ENCODE measurements at places on chromosomes 12 and 14.

- no peak for DNase-seq
Measured at GRCh38 chr12:113044516-113044915, 12.0 kb upstream of the DTX1 start.

- no peak for DNase-seq
Measured at GRCh38 chr14:75299059-75299458, 20.4 kb downstream of the FOS start.

DNA sequence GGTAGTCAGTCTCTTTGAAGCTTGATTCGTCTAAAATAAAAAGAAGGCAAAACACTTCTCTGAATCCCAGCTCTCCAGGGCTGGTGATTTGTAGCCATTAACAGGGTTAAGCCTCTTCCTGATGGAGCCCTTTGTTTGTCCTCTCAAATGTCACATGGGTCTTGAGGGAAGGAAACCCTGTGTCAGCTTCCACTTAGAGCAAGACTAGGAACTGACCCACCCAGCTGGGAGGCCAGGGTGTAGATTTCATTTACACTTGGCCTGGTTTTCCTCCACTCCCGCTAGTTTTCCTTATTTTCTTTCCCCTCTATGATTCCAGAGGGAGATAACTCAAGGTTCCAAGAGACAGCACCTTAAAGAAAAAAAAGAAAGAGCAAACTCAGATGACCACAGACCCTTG, 230.5 kb upstream of the EGLN3 start:
- no peak for DNase-seq

GRCh38 chr12:57616383-57617101, 5.3 kb downstream of the ARHGEF25 start:
- DNase-seq = no peak

DNA sequence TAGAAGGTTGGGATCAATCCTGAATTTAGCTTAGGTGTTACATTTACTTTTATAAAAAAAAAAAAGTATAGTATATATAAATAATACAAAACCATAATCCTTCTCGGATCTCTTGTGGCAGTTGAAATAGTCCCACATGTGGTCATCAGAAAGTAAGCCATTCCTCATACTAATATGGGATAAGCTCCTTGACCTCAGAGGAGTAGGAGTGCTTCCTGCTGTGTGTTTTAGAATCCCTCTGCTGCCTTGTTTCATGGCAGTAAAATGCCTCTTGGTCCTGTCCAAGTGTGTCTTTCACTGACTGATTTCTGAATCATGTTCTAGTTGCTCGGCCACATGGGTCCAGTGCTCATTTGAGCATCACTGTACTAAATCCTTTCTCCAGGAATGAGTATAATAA, 117.0 kb downstream of the NTN4 start:
- DNase-seq = no peak

- DNase-seq = no peak
Measured at GRCh38 chr12:78680596-78680995, 184.0 kb upstream of the SYT1 start.

- no peak for DNase-seq
Measured at GRCh38 chr14:89452281-89452680, 35.2 kb upstream of the FOXN3 start.

- DNase-seq = no peak
Measured at GRCh38 chr14:44963044-44963528, 1.1 kb downstream of the TOGARAM1 start.

DNA sequence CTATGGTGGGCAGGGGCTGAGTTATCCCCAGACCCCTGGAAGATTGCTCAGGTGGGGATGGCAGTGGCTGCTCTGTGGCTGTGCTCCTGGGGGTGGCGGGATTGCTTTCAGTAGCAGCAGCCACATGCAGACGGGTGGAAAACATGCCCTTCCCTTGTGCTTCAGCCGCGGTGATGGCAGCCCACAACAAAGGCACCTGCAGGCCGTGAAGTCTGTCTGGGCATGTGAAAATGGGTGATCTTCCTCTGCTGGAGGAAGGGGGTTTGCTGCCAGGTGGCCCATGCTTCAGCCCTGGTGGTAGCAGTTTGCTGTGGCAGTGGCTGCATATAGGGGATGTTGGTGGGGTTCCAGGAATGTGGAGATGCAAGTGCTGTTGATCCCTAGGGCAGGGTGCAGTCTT, 326.2 kb upstream of the RGS6 start:
- no peak for DNase-seq

DNA sequence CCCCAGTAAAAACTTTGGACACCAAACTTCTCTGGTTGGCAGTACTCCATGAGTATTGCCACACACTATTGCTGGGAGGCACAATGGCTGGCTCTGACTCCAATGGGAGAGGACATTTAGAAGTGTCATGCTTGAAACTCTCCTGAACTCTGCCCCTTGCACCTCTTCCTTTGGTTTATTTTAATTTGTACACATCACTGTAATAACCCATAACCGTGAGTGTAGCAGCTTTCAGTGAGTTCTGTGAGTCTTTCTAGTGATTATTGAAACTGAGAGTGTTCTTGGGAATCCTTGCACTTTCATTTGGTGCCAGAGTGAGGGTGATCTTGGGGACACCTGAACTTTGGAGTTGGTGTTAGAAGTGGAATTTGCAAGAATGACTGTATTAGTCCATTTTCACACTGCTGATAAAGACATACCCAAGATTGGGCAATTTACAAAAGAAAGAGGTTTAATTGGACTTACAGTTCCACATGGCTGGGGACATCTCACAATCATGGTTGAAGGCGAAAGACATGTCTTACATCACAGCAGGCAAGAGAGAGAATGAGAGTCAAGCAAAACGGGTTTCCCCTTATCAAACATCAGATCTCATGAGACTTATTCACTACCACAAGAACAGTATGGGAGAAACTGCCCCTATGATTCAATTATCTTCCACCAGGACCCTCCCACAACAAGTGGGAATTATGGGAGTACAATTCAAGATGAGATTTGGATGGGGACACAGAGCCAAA, 41.3 kb upstream of the CEP83 start:
- no peak for DNase-seq

DNA sequence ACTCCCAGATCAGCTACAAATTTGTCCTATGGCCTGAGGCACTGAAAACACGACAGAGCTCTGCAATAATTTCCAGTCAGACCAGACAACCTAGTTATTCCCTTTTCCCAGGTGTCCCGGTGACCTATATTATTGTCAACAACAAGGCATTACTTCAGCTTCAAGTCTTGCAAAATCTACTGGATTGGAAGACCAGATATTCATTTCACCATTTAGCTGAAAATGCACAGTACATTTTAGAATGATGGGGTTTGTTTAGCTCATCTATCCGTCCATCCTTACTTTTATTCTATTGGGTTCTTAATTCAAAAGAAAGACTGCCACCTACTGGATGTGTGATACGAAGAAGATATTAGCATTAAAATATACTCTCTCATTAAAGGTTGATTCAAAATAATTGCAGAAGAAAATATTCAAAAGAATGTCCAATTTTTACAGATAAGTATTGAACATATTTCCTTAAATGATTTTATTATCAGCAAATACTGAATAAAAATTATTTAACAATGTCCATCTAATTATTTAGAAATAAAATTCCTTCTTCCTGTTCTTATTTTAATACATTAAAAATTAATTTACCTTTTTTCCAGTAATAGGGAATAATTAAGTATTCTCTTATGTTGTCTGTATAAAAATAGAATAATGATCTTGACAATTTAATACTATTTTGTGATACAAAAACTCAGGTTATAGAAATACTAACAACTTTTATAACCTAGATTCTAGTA, 244.9 kb upstream of the LRIG3 start:
- DNase-seq = no peak

- no peak for DNase-seq
Measured at GRCh38 chr12:29427964-29428363, 47.0 kb upstream of the ERGIC2 start.

DNA sequence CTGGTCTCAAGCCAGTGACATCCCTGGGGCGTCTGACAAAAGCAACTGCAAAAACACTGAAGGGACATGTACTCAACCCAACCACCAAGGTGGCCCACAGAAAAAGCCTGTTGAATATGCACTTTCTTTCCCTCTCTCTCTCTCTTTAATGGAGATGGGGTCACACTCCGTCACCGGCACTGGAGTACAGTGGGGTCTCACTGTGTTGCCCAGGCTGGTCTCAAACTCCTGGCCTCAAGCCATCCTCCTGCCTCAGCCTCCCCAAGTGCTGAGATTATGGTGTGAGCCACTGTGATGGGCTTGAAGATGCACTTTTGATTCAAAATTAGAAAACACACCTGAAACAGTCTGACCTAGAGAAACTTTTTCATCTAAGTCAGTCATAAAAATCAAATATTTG, 7.2 kb upstream of the CD27 start:
- no peak for DNase-seq

DNA sequence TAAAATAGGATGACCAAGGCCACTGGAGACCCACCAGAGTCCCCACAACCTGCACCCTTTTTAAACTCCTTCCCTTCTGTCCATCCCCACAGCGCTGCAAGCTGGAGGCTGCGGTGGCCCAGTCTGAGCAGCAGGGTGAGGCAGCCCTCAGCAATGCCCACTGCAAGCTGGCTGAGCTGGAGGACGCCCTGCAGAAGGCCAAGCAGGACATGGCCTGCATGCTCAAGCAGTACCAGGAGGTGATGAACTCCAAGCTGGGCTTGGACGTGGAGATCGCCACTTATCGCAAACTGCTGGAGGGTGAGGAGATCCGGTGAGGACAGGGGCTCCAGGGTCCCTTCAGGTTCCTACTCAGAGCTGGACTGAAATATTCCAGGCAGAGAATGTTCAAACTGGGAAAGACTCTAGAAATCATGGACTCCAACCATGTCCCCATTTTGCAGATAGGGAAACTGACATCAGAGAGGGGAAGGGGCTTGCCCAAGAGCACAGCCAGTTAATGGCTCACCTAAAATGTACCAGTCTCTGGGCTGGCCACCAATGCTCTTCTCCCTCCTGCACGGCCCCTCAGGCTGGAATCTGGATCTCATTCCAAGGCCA, 17.2 kb downstream of the KRT85 start:
- no peak for DNase-seq

- no peak for DNase-seq
Measured at GRCh38 chr12:106648736-106649135, 65.9 kb downstream of the RFX4 start.

GRCh38 chr12:6038160-6038559, 86.3 kb downstream of the VWF start:
- DNase-seq = no peak

GRCh38 chr14:42734041-42734440, 1127.4 kb downstream of the LRFN5 start:
- no peak for DNase-seq

GRCh38 chr14:100675699-100676684, 50.7 kb upstream of the DLK1 start:
- DNase-seq = no peak

DNA sequence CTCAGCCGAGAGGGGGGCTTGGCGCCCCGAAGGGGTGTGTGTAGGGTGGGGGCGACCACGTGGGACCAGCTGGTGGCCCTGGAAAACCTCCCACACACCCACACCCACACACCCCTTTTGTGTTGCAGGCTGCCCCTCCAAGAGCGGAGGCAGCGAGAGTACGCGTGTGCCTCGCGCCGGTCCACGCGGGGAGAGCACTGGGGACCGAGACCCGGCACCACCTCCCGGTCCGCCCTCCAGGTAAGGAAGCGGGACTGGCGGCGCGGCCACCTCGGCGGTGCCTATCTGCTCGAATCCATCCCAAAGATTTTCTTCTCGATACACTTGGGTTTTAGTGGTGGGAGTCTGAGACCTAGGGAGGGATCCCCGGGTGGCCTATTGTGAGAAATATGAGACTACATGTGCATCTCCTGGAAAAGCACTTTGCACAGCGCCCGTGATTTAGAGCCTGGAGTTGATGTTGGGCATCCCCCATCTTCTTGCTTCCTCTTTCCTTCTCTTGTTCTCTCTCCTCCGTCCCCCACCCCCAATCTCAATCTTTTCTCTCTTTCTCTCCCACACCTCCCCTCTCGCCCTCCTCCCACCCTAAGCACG, 393 bp downstream of the SYT1 start:
- DNase-seq = no peak

DNA sequence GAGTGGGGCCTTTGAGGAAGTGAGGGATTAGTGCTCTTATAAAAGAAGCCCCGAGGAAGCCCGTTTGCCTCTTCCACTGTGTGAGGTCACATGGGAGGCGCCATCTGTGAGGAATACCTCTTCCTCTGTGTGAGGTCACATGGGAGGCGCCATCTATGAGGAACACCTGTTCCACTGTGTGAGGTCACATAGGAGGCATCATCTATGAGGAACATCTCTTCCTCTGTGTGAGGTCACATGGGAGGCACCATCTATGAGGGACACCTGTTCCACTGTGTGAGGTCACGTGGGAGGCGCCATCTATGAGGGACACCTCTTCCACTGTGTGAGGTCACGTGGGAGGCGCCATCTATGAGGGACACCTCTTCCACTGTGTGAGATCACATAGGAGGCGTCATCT, 69.7 kb downstream of the SLC24A4 start:
- no peak for DNase-seq

GRCh38 chr12:19191563-19191962, 62.0 kb downstream of the PLEKHA5 start:
- DNase-seq = no peak

- DNase-seq = no peak
Measured at GRCh38 chr12:82412246-82412645, 53.9 kb downstream of the METTL25 start.

DNA sequence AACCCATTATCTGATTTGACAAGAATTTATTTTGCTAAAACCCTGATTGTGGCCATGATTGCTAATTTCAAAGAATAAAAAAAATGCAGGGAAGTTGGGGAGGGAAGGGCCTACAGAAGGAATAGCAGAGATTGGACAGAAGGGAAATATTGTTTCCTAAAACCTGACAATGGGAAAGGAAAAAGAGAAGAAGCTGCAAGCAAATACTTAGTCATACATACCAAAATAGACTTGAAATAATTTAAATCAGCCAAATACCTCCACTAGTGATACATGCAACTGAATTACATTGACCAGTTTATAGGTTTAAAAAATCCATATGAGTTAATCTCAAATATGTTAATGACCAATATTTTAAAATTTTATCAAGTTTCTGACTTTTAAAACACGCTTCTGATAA, 75.1 kb downstream of the PELI2 start:
- DNase-seq = no peak

DNA sequence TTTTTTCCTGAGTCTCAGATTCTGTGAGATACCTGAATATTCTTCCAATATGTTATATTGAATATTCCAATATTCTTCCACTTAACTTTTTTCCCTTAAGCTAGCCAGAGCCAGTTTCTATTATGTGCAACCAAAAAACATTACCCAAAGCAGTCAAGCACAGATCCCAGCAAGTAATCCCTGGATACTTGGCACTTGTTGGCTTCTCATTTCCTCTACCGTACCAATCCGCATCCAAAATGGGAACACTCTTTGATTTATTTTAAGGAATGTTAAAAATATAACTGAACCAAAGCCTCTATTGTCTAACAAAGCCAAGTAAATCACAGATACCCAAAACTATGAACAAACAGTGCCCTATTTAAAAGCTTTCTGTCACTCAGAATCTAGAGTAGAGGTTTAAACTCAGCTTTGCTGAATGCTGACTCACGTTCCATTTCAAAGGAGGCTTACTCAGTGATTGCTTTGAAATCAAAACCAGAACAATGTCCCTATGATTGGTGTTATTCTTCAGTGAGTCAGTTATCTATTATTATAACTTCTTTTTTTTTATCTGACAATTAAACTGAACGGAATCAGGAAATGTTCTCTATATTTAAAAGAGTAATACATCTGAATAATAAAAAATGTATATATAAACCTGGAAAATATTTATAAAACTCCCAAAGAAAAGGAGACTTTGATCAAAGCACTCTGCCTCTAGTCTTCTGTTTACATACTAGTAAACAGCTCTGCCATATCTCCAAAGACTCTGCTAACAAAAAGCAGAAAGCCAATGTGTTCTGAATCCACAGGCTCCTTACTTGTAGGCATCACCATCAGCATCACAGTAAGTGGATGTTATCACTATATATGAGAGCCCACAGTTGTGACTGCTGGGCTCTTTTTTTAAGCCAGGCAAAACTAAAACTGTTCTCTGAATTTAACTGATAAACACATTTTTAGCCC, 360.8 kb downstream of the CCDC91 start:
- DNase-seq = no peak

All from stimulated activated CD4-positive, alpha-beta T cell treated with anti-CD3 and anti-CD28 coated beads, TNF-alpha, amount 100 ng/mL, for 4 hours (primary cell).